NCI-H1436 treated with DMSO at 0.1 percent for 48 hours (cell line): ENCODE measurements at places on chromosomes 3 and 15.

DNA sequence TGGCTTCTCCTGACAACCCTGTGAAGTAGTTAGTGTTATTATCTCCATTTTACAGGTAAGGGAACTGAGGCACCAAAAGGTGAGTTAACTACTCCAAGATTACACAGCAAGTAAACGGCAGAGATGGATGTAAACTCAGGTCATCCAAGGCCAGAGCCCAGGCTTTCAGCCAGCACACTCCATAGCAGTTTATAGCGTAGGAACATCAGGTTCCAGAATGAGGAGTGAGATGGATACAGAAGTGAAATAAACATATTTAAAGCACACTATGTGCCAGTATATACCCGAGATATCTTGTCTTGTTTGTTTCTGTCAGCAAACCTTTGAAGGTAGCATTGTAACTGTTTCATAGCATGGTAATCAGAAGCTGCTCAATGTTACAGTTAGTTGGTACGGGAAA is 279.0 kb downstream of the OXSM start:
- no peak for DNase-seq

DNA sequence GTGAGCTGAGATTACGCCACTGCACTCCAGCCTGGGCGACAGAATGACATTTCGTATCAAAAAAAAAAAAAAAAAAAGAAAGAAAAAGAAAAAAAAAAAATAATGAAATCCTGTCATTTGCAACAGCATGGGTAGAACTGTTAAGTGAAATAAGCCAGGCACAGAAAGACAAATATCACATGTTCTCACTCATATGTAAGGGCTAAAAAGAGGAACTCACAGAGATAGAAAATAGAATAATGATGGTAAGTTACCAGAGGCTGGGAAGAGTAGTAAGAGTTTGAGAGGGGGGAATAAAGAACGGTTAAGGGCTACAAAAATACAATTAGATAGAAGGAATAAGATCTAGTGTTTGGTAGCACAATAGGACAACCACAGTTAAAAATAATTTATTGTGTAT is 19.7 kb downstream of the DENND6A start:
- no peak for DNase-seq

DNA sequence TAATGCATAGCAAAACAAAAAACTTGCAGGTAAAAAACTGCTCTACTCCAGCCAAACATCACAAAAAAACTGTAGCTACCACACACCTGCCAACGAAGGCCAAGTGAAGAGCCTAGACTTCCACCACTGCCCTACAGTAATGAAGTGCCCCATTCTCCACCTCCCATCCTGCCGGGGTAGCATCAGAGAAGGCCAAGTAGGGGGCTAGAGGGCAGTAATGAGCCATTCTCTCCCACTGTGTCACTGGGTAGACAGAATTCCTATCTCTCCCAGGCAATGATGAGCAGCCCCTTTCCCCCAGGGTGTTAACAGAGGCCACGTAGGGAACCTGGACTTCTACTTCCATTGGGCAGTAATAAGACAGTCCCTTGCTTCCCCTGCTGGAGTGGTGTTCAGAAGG is 9.5 kb downstream of the SEC22C start:
- no peak for DNase-seq

GRCh38 chr3:12856626-12857025 is 15.3 kb upstream of the RPL32 start:
- no peak for DNase-seq

GRCh38 chr3:106413683-106414082 is 544.9 kb upstream of the CBLB start:
- DNase-seq = no peak

DNA sequence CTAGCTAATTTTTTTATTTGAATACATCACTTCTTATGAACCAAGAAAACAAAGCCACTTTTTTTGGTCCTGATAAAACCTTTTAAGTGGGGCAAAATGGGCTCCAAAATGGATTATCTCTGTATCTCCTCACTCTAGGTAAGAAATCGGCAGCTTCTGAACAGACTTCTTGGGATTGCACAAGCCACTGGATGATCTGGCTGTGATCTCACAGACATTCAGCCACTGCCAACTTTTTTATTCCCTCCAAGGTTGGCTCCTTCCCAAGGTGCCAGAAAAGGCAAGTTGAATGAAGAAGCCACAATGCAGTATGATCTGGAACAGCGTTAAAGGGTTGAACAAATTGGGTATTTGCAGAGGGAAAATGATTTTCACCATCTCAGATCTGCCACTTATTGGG is 73.2 kb downstream of the PRICKLE2 start:
- DNase-seq = no peak

- no peak for DNase-seq
Observed at GRCh38 chr15:69410248-69410874, 3.8 kb upstream of the KIF23 start.

DNA sequence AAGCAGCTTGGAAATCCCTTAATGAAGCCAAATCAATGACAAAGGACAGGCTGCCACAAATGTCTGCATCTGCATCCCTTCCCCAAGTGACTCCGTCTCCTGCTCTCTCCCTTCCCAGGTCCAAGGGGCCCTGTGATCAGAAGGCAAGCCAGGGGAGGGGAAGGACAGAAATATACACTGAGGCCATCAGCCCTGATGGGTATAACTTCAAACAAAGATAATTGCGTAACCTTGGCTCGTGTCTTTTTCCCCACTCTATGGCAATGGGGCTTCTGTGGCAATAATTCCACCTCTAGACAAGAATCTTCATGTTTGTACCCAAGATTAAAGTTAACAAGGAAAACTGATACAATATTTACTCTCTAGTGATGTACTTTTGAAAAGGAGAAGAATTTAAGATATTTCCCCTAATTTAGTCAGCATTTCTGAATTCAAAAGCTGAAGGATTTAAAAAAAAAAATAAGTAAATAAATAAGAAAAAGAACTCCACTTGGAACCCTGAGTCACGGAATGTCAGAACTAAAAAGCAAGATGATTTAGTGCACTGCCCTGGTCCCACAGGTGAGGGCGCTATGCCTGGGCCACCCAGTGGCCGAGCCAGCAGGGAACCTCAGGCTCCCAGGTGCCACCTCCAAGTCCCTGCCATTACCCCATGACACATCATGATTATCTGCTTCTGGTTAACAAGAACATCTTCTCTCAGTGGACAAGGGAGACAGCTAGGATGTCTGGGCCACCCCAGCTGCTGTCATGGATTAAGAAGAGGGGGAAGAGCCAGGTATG is 154.5 kb downstream of the STT3B start:
- no peak for DNase-seq

DNA sequence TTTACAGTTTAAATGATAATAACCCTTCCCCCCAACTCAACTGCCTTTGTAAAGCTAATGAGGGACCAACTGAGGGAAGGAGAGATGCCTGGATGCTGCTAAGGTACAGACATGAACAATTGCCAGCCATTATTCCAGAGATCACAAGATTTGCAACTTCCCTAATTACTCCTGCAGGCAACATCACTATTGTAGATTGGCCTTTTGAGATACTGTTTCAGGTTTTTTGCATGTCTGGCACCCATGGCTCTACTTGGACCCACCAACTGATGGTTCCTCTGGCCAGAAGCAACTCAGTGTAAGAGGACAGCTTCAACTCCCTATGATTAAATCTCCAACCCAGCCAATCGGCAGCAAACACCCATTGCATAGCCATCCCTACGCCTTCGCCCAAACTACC is 478.7 kb downstream of the FHIT start:
- DNase-seq = no peak

DNA sequence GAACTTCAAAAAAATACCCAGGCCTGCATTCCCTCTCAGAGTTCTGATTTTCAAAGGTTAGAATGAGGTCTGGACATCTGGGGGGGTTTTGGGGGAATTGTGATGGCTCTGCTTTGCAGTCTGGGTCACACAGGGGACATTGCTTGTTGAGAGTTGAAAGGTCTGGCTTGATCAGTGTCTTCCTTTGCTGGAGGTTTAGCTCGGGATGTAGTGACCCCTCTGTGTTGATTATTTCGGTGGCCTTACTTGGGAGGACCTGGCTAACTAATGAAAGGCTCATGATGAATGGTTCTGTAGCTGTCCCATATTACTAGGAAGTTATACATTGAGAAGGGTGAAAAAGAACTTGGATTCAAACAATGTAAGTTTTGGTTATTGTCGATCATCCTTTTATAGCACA is 23.7 kb downstream of the TPM1 start:
- DNase-seq = no peak

DNA sequence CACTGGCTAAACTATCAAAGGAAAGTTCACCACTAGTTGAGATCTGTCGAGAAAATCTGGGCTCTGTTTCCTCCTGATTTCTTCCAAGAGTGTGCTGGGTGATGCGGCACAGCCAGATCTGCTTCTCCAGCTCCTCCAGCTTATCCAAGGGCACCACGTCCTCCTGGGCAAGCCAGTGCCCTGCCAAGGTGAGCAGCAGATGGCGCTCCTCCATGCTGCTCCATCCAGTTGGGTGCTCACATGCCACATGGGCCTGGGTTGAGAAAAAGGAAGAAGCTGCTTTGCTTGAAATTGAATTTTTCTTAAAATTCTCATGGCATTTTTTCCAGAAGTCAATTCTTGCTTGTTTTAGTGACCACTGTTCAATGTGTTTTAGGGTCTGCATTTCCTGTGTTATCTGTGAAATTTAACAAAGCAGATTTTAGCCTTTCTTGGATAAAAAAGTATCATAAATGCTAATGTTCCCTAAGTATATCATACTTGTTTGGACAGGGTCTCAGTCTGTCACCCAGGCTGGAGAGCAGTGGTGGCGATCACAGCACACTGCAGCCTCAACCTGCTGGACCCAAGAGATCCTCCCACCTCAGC is 47.3 kb downstream of the EIF3J start:
- DNase-seq = no peak

DNA sequence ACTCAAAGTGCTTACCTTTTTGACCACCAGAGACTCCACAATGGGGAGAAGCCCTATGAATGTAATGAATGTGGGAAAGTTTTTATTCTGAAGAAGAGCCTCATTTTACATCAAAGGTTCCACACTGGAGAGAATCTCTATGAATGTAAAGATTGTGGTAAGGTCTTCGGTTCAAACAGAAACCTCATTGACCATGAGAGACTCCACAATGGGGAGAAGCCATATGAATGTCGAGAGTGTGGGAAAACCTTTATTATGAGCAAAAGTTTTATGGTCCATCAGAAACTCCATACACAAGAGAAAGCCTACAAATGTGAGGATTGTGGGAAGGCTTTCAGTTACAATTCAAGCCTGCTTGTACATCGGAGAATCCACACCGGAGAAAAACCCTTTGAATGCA is 5.5 kb upstream of the ZNF35 start:
- DNase-seq = no peak

GRCh38 chr3:66010739-66011655 is 27.7 kb downstream of the MAGI1 start:
- DNase-seq = no peak

- no peak for DNase-seq
Observed at GRCh38 chr3:194598771-194599557, 34.3 kb downstream of the TMEM44 start.
